ENCODE measurements at places on chromosomes 1 and 21. TPM values are rescaled to one million over a fixed set of nuclear protein-coding genes. Genes with fewer than 3 reads are reported as not detected.

The CXADR gene
- total RNA-seq = 12.2 TPM

The LCE1F gene
- total RNA-seq = not detected

The TNFRSF9 gene
- 3.2 TPM for total RNA-seq

The IL19 gene
- total RNA-seq = 0.13 TPM

The TSHB gene
- total RNA-seq = not detected

The CYP4B1 gene
- 0.16 TPM for total RNA-seq

The GPR25 gene
- total RNA-seq = not detected

The NCF2 gene
- total RNA-seq = 1.9 TPM

The TRIM46 gene
- total RNA-seq = 2.4 TPM

The GPR61 gene
- total RNA-seq = not detected

The DNAH14 gene
- total RNA-seq = 13.3 TPM

The YBX1 gene
- total RNA-seq = 734 TPM

The TMCO1 gene
- total RNA-seq = 169 TPM

The RGS1 gene
- not detected for total RNA-seq

The AMPD1 gene
- not detected for total RNA-seq

The ZNF687 gene
- total RNA-seq = 14.6 TPM

The DFFB gene
- 2.4 TPM for total RNA-seq

The ANKRD45 gene
- 0.09 TPM for total RNA-seq

The E2F2 gene
- 2.2 TPM for total RNA-seq

The FCRL1 gene
- total RNA-seq = not detected

The IGSF5 gene
- not detected for total RNA-seq

The UTS2 gene
- not detected for total RNA-seq

The WASF2 gene
- total RNA-seq = 53.3 TPM

The IFI44L gene
- total RNA-seq = not detected

The PAPPA2 gene
- total RNA-seq = not detected

The LYPD8 gene
- not detected for total RNA-seq

The MMEL1 gene
- not detected for total RNA-seq

The L1TD1 gene
- not detected for total RNA-seq

The APCS gene
- total RNA-seq = not detected

The MX2 gene
- total RNA-seq = not detected

The ZBTB8A gene
- 4.6 TPM for total RNA-seq

The ADAM30 gene
- total RNA-seq = not detected

The SLC44A3 gene
- total RNA-seq = 2.4 TPM

The FCGR1A gene
- not detected for total RNA-seq

The NBPF6 gene
- not detected for total RNA-seq

The LCE1B gene
- not detected for total RNA-seq

The LCE2C gene
- total RNA-seq = not detected

The APOBEC4 gene
- total RNA-seq = not detected

The LRRC7 gene
- not detected for total RNA-seq

The GCSAML gene
- not detected for total RNA-seq

The SAMD13 gene
- total RNA-seq = 0.58 TPM

The IFT25 gene
- 27.2 TPM for total RNA-seq

The RAP1A gene
- total RNA-seq = 27.5 TPM

The MEX3A gene
- 1.6 TPM for total RNA-seq

The FNDC5 gene
- total RNA-seq = 0.20 TPM

The S100A2 gene
- total RNA-seq = 20.2 TPM

The SH2D5 gene
- 11.9 TPM for total RNA-seq

The RIPPLY3 gene
- 0.78 TPM for total RNA-seq

The CPLANE2 gene
- total RNA-seq = 3.5 TPM

The MXRA8 gene
- total RNA-seq = 0.44 TPM

The TLCD4 gene
- total RNA-seq = 12.1 TPM

The LENEP gene
- not detected for total RNA-seq

The SCAMP3 gene
- 117 TPM for total RNA-seq

The TRNP1 gene
- 266 TPM for total RNA-seq

The SAMD11 gene
- total RNA-seq = 16.3 TPM

All from A549 treated with Mapracorat at 1 μM for 4 hours (cell line).